ENCODE measurements at places on chromosomes 16 and 17.

GRCh38 chr17:17146786-17147406, 59.2 kb downstream of the PLD6 start:
- no peak for DNase-seq

GRCh38 chr17:5184288-5184687, 7.4 kb downstream of the ZNF594 start:
- no peak for DNase-seq

- no peak for DNase-seq
These were observed 139.7 kb downstream of the SLC39A11 start for GRCh38 chr17:72952641-72953315.

- no peak for DNase-seq
These were observed 5.9 kb downstream of the UQCRC2 start for GRCh38 chr16:21959050-21959449.
